ENCODE measurements at places on chromosomes 2 and 18. TPM values are rescaled to one million over a fixed set of nuclear protein-coding genes. Genes with fewer than 3 reads are reported as not detected.

GRCh38 chr2:17166506-17166905 lies 351.7 kb downstream of the RAD51AP2 start:
- ATAC-seq, result no peak

GRCh38 chr18:5158172-5158571 lies 38.9 kb downstream of the AKAIN1 start:
- ATAC-seq, result no peak

- no peak for ATAC-seq
Observed at GRCh38 chr18:3120356-3120755, 99.4 kb downstream of the MYOM1 start.

DNA sequence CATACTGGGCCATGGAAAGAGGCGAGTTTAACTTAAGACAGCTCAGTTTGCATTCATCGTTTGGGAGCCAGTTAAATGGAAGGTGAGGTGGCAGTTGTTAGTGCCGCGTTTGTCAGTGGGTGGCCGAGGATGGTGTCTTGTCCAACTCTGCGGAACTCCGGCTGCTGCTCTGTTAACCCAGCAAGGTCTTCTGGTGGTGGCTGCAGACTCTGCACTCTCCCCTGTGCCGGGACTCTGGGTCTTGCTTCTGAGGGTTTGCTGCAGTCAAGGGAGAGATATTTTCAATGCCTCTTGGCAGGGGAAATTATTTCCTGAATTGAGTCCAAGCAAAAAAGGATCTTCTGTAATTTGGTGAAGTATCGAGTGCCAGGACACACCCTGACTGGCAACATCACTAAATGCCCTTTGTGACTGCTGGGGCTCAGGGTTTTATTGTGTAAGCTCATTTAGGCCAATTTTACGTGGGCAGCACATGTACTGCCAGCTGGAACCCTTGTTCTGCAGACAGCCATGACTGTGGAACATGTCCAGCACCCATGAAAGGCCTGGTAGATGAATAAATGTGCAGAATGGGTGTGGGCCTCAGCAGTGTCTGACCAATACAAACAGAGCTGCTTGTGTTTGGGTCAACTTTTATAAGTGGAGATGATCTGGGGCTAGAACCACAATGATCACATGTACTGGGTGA lies 58.1 kb downstream of the IL1R2 start:
- ATAC-seq, result no peak

GRCh38 chr2:8123464-8123863 lies 558.4 kb upstream of the ID2 start:
- ATAC-seq, result no peak

DNA sequence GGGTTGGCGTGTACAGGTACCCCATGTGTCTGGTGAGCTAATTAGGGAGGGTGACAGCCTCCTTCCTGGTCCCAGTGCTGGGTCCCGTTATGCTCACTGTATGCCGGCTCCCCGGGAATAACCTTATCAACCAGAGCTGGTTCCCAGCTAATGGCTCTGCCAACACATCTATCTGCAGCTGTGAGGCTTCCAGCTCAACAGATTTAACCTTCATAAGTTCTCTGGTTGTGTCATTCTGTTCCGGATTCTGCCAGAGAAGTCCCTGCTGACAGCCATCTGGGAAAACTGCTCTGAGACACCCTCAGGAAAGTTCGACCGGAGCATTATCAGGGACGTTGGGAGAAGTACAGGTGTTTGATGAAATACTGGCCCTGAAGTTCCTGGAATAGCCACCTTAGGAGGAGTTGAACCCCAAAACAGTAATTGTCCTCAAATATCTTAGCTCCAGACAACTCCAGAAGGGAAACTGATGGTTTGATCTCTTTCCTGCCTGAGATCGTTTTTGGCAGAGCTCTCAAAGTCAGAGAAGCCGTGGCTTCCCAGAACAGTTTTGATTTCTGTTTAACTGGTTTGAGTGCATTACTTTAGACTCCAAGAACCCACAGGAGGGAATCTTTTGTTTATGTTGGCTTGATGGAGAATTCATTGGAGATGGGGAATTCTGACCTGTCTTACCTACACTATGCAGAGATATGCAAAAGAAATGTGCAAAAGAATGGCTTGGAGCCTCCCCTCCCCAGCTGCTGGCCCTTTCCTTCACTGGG lies 39.4 kb upstream of the TXNDC2 start:
- ATAC-seq, result no peak

DNA sequence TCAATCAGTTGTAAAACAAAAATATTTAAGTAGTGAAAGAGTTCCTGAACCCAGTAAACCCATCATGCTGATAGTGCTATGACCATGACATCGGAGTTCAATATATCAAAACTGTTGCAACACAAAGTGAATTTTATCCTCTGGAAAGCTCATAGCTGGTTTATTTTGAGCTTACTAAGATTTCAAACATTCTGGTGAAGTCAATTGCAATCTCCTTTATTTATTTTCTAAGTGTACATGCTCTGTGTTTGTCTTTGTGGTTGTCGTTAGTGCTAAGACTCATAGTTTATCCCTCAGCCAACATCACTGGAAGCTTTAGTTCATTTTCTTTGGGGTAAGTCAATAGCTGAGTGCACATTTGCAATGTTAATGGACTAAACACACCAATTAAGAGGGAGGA lies 91.9 kb downstream of the QPCT start:
- ATAC-seq, result no peak

DNA sequence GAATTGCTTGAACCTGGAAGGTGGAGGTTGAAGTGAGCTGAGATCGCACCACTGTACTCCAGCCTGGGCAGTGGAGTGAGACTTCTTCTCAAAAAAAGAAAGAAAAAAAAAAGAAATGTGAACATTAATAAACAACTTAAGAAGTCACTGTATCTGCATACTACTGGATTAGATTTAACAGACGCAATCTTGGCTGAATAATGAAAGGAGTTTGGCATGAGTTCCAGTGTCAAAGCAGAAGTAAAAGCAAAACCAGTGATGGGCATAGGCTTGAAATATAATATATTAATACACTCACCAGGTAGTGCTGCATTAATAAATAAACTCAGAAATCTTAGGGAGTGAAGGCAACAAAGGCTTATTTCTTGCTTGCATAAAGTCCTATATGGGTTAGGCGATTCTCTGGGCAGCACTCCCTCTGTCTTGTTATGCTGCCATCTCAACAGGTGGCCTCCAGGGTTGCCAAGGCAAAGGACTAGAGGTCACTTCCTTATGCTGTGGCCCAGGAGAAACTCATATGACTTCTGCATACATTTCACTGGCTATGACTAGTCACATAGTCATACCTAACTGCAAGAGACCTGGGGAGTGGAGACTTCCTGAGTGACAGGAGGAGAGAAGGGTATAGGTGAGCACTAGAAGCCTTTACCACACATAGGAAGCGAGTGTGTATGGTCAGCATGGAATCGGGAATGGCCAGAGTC lies 296.2 kb upstream of the SPRED2 start:
- no peak for ATAC-seq

- peak; percentile 88 for ATAC-seq
Observed at GRCh38 chr2:168030862-168031624, 216.4 kb downstream of the STK39 start.

- no peak for ATAC-seq
Observed at GRCh38 chr18:8254654-8255053, 354.6 kb upstream of the RAB12 start.

- ATAC-seq, result no peak
Observed at GRCh38 chr2:38038682-38039081, 37.3 kb downstream of the CYP1B1 start.

GRCh38 chr2:145958611-145959010 lies 1438.7 kb upstream of the ZEB2 start:
- no peak for ATAC-seq

DNA sequence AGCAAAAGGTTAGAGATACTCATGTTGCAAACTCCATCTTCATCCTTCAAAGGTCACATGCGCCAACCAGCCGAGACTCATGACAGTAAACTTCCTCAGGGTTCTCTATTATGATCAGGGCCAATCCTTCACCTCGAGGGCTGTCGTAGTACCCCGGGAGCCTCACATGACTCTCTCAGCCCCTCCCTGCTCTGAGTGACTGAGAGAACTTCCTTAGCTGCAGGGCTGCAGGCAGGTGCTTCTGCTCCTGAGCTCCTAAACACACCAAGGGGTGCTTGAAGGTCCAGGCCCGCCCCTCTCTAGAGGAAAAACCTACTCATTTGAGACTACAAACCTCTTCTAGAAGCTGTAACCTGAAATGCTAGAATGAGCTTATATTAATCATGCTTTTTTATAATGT lies 48.2 kb downstream of the LONRF2 start:
- no peak for ATAC-seq

DNA sequence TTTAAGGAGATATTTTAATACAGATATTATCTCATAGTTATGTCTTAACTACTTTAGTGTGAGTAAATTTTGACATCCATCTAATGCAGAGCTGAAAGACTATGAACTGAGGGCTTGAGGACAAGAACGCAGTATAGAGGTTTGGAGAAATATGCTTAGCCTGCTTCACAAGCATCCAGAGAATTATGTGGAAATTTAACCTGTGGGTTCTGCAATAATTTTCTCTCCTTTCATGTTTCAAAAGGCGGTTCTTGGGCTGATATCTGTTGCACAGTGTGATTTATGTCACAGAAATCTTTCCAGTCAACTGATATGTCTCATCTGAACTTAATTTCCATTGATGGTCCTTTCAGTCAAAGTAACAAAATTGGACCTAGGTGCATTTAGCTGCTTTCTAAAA lies 371.9 kb upstream of the VRK2 start:
- no peak for ATAC-seq

- ATAC-seq, result no peak
Observed at GRCh38 chr2:12178289-12179080, 432.1 kb downstream of the LPIN1 start.

DNA sequence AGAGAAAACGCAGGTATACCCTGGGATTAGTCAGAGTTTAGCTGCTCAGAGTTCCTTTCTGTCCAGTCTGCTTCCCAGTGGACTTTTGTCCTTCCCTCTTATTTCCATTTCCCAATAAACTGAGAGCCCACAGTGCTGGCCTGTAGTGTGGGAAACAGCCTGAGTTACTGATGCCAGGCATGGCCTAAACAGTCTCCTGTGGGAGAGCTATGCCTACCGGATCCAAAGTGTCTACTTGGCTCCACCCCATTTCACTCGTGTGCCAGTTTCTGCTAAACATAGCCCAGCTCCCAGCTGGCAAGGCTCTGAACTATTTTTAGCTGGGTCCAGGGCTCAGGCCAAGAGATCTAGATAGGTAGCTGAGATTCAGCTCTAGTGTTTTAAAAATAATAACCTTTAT lies 15.6 kb upstream of the PPP1CB start:
- ATAC-seq, result no peak

- no peak for ATAC-seq
Observed at GRCh38 chr18:57352271-57352701, at the start of gene ST8SIA3. Gene ST8SIA3 (plus strand): TSS chr18:57352557. CDS start chr18:57352847, 290 bp downstream.

- no peak for ATAC-seq
Observed at GRCh38 chr2:24471662-24472061, 19.4 kb upstream of the NCOA1 start.

DNA sequence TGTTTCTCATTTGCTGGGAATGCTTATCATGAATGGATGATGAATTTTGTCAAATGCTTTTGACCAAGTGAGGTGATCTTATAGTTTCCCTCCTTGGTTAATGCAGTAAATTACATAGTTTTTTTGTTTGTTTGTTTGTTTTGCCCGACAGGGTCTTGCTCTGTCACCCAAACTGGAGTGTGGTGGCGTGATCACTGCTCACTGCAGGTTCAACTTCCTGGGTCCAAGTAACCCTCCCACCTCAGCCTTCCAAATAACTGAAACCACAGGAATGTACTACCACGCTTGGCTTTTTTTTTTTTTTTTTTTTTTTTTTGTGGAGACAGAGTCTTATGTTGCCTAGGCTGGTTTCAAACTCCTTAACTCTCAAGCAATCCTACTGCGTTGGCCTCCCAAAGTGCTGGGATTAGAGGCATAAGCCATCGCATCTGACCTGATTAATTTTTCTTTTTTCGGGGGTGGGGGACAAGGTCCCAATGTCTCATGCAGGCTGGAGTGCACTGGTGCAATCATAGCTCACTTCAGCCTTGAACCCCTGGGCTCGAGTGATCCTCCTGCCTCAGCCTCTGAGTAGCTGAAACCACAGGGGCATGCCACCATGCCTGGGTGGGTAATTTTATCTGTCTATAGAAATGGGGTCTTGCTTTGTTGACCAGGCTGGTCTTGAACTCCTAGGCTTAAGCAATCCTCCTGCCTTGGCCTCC lies 48.6 kb downstream of the SMAD2 start:
- ATAC-seq, result no peak

GRCh38 chr2:28327956-28328922 lies 64.4 kb upstream of the FOSL2 start:
- peak; percentile 78 for ATAC-seq

DNA sequence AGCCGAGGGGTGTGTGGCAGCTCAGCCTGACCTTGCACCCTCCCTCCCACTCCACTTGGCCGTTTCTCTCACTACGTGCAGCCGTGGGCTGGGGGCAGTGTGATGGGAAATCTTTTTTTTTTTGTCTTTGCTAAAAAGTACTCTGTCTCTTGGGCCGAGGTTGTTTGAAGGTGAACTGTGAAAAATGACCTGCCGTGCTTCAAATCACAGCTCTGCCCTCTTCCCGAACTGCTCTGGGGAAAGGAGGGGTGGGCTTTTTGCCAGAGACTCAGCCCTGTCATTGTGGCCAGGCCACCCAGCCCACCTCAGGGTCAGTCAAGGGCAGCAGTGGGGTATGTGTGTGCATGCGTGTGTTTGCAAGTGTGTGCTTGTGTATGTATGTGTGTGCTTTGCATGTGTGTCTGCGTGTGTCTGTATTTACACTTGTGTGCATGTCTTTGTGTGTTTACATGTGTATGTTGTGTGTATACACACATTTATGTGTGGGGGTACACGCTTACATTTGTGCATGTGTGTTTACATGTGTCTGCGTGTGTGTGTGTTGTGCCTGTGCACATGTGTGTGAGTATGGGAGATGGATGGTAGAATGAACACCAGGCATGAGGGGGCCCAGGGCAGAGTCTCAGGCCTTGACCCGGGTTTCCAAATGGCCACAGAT lies 61.3 kb upstream of the HAAO start:
- ATAC-seq, result no peak

The CD8B2 gene
- not detected for total RNA-seq

The ITGB6 gene
- not detected for total RNA-seq

The CARF gene
- 5.5 TPM for total RNA-seq

The TEKT4 gene
- total RNA-seq, result not detected

The TFPI gene
- 0.13 TPM for total RNA-seq

The TMBIM1 gene
- 62.0 TPM for total RNA-seq

The RNF125 gene
- total RNA-seq, result 16.1 TPM

The NCOA1 gene
- total RNA-seq, result 27.5 TPM

The GPR35 gene
- total RNA-seq, result 4.4 TPM

The NTSR2 gene
- total RNA-seq, result not detected

The MCFD2 gene
- 37.1 TPM for total RNA-seq

The ANKRD29 gene
- total RNA-seq, result not detected

The PTPRN gene
- 6.3 TPM for total RNA-seq

The UGT1A3 gene
- not detected for total RNA-seq

The CCDC141 gene
- 2.1 TPM for total RNA-seq
